ENCODE measurements at places on chromosomes 3 and 15.
A peak's percentile ranks its signal among the peaks of the same experiment; 100 is the strongest.

- no peaks in the 10 kb centered on the region for H3K4me1 ChIP-seq
- H3K4me3 ChIP-seq: no peak overlapping the region
- H3K27me3 ChIP-seq: peaks cover 22% of the 10 kb centered on the region
- DNase-seq: no peak
These were observed 26.9 kb downstream of the CYP19A1 start for GRCh38 chr15:51311510-51311909.

DNA sequence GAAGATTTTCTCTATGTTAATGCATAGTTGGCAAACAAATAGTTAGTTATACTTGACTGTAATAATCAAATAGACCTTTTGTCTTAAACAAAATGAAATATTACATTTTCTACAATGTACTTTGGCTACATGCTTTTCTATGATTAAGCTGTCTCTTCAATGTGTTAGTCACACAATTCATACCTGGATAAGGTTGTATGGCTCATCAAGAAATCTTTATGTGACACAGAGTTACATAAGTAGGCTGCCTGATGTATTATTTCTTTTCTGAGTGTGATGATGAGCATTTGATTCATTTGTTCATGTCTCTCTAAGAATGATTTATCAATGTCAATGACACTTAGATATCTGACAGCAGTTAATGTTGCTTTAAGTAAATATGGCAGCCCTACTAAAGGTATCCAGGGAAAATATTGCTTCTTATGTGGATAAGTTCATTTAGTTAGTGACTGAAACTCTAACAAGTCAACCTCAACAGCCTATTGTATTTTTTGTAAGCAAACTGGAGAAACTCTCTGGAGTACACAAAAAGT, 157.4 kb upstream of the SOX2 start:
- H3K4me3 ChIP-seq: no peak overlapping the region
- no peak overlapping the region for H3K27ac ChIP-seq
- no peaks in the 10 kb centered on the region for H3K27me3 ChIP-seq
- no peak for DNase-seq
- no peaks in the 10 kb centered on the region for H3K36me3 ChIP-seq

GRCh38 chr3:144294659-144295538, 323.3 kb downstream of the DIPK2A start:
- H3K4me3 ChIP-seq: no peak overlapping the region
- H3K27ac ChIP-seq: no peak overlapping the region
- H3K4me1 ChIP-seq: no peaks in the 10 kb centered on the region
- no peaks in the 10 kb centered on the region for H3K36me3 ChIP-seq
- no peak for DNase-seq
- H3K27me3 ChIP-seq: peaks cover 1% of the 10 kb centered on the region

DNA sequence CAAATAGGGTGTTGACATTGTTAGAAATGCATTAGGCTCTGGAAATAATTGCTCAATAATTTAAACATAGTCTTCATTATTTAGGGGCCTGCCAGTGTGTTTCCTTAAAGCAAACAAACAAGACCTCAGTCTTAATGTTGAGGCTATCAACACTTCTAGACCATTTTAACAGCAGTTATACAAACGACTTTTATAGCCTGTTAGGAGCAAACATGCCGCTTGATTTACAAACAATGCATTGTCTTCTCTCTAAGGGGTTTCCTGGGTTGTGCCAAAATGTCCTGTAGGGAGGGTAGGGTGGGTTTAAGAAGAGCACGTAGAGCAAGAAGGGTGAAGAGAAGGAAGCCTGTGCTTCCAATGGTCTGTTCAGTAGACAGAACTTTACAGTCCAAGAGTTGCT, 53.7 kb downstream of the TPRG1 start:
- H3K4me3 ChIP-seq: no peak overlapping the region
- DNase-seq: no peak
- no peaks in the 10 kb centered on the region for H3K36me3 ChIP-seq
- peaks cover 2% of the 10 kb centered on the region for H3K4me1 ChIP-seq
- H3K27ac ChIP-seq: no peak overlapping the region

GRCh38 chr15:78457101-78457500, 19.1 kb downstream of the IREB2 start:
- DNase-seq: no peak
- H3K4me3 ChIP-seq: no peak overlapping the region
- no peaks in the 10 kb centered on the region for H3K27me3 ChIP-seq
- H3K27ac ChIP-seq: peak overlapping the region; percentile 19
- peaks cover 94% of the 10 kb centered on the region for H3K4me1 ChIP-seq
- H3K36me3 ChIP-seq: peaks cover 2% of the 10 kb centered on the region

DNA sequence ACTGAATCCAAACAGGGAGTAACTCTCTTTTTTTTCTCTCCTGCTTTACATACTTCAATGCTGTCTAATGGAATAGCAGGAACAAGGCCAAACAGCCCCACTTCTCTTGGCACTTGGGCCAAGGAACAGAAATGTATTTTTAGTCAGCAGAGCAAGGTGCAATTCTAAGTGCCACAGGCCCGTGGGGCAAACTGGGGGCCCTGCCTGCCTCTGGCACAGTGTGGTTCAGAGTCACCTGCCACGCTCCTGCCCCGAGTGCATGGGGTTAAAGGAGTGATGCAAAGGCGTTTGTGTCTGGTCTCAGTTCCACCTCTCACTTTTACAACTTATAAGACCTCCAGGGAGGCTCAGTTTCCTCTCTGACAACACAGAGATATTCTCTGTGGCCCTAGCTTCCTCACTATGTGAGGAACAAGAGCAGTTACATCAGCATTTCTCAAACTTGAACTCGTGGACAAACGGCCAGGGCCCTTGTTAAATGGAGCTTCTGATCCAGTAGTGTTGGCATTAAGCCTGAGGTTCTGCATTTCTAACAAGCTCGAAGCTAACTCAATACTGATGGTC, 51.3 kb downstream of the LRIG1 start:
- H3K4me1 ChIP-seq: peaks cover 7% of the 10 kb centered on the region
- H3K27ac ChIP-seq: no peak overlapping the region
- H3K4me3 ChIP-seq: no peak overlapping the region
- no peaks in the 10 kb centered on the region for H3K36me3 ChIP-seq
- no peaks in the 10 kb centered on the region for H3K27me3 ChIP-seq

GRCh38 chr15:63526401-63526800, 22.0 kb downstream of the USP3 start:
- H3K27me3 ChIP-seq: no peaks in the 10 kb centered on the region
- H3K4me3 ChIP-seq: no peak overlapping the region
- no peak overlapping the region for H3K27ac ChIP-seq
- H3K36me3 ChIP-seq: no peaks in the 10 kb centered on the region
- H3K4me1 ChIP-seq: peaks cover 95% of the 10 kb centered on the region
- no peak for DNase-seq

- peaks cover under 1% of the 10 kb centered on the region for H3K36me3 ChIP-seq
- peaks cover 16% of the 10 kb centered on the region for H3K27me3 ChIP-seq
- H3K4me1 ChIP-seq: no peaks in the 10 kb centered on the region
- H3K4me3 ChIP-seq: no peak overlapping the region
- no peak overlapping the region for H3K27ac ChIP-seq
These were observed 121.5 kb downstream of the POLR2M start for GRCh38 chr15:57827971-57828370.

GRCh38 chr3:29245441-29245840, 35.4 kb upstream of the RBMS3 start:
- no peaks in the 10 kb centered on the region for H3K36me3 ChIP-seq
- H3K27me3 ChIP-seq: no peaks in the 10 kb centered on the region
- no peak overlapping the region for H3K4me3 ChIP-seq
- no peak for DNase-seq
- H3K4me1 ChIP-seq: no peaks in the 10 kb centered on the region
- H3K27ac ChIP-seq: no peak overlapping the region

- H3K36me3 ChIP-seq: no peaks in the 10 kb centered on the region
- no peak overlapping the region for H3K4me3 ChIP-seq
- H3K4me1 ChIP-seq: no peaks in the 10 kb centered on the region
- H3K27ac ChIP-seq: no peak overlapping the region
These were observed 222.4 kb upstream of the WNT5A start for GRCh38 chr3:55709411-55710012.

DNA sequence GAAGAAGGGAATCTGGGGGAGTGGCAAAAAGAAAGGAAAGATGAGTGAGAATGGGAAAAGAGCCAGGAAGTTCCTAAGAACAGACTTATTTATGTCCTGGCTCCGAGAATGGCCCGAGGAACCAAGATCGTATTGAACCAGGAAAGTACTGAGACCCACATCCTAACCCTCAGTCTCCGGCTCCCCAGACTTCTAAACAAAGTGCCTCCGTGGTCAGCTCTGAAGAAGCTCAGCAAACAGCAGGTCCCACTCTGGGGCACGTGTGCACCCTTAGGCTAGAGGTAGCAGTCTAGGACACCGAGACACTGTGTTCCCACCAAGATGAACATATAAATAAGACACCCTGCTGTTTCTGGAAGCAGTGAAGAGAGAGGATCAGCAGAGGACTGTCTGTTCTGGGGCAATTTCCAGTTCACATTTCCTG, 307.4 kb downstream of the NTRK3 start:
- H3K27me3 ChIP-seq: no peaks in the 10 kb centered on the region
- H3K36me3 ChIP-seq: no peaks in the 10 kb centered on the region
- no peaks in the 10 kb centered on the region for H3K4me1 ChIP-seq
- H3K27ac ChIP-seq: no peak overlapping the region

- H3K36me3 ChIP-seq: peaks cover 68% of the 10 kb centered on the region
- H3K4me3 ChIP-seq: no peak overlapping the region
- H3K4me1 ChIP-seq: peaks cover 14% of the 10 kb centered on the region
- no peaks in the 10 kb centered on the region for H3K27me3 ChIP-seq
- no peak for DNase-seq
- H3K27ac ChIP-seq: peak overlapping the region; percentile 73
These were observed 49.6 kb downstream of the CD47 start for GRCh38 chr3:108041253-108041652.

GRCh38 chr3:27568393-27568792, 84.2 kb upstream of the SLC4A7 start:
- H3K27me3 ChIP-seq: no peaks in the 10 kb centered on the region
- no peaks in the 10 kb centered on the region for H3K4me1 ChIP-seq
- H3K4me3 ChIP-seq: no peak overlapping the region
- H3K27ac ChIP-seq: no peak overlapping the region
- no peak for DNase-seq

GRCh38 chr15:79858469-79858868, 38.3 kb downstream of the MTHFS start:
- no peak overlapping the region for H3K27ac ChIP-seq
- H3K36me3 ChIP-seq: peaks cover 11% of the 10 kb centered on the region
- no peak overlapping the region for H3K4me3 ChIP-seq
- DNase-seq: no peak
